ENCODE measurements at places on chromosomes 5 and 9.

- peak; percentile 14 for ATAC-seq
Measured at GRCh38 chr9:127175764-127176163, 53.3 kb upstream of the ANGPTL2 start.

- ATAC-seq = no peak
Measured at GRCh38 chr5:63125862-63126261, 547.2 kb downstream of the LRRC70 start.

DNA sequence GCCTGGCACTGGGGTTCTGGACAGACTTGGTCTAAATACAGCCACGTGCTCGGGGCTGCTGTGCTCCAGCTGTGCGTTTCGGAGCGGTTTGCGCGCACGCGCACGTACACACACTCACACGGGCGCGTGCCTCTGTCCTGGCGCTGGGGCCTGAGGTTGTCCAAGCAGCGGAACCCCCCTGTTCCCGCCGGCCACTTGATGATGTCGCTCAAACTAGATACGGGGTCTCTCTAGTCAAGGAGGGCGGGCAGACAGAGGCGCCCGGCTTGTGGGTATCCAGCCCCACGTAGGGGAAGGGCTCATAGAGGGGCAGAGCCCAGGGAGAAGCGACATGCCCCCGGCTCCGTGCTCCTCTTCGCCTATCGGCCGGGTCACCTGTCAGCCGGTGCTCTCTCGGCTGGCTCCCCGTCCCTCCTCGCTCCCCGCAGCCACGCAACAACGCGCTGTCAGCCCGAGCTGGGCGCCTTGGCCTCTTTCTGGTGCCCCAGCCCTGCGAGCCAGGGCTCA, 8.9 kb downstream of the NR2F1-AS1 start:
- no peak for ATAC-seq

GRCh38 chr5:80825786-80826460, 134.2 kb upstream of the RASGRF2 start:
- no peak for ATAC-seq

DNA sequence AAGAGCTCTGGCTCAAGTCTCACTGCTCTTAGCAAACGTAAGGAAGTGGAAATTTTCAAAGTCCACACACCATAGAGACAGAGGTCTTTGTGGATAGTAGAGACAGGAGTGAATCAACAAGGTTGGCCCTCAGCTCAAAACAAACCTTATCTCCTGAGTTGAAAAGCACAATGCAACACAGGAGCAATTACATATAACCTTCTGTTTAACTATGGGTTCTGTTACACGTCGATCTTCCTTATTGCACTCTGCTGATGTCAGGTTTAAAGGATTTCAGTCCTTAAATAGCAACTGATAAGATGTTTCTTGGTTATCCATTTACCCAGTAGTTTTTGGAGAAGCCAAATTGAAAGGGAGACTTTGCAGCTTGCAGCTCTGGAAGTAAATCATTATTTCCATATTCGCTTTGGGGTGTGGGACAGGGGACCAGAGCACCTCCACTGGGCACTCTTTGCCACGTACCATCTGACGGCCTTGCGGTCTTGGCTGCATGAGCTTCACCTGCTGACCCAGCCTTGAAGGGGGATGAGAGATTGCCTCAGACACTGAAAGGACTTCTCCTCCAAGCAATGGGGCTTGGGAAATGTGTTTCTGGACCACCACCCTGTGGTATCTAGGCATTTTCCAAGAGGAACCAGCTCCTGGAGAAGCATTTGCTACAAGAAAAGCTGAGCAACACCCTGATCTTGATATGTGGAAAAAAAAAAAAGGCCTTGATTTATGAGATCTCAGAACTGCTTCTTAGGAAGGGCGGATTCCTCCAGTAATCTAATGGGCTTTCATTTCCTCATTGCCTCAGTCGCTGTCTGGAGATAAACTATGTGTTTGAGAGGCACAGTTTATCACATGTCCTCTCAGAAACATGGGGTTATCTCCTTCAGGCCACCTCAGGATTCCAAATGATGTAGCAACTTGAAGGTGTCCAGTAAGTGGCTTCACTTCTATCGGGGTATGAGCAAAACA, 56.2 kb upstream of the ZNF622 start:
- no peak for ATAC-seq
